ENCODE measurements at places on chromosomes 5 and 9.

DNA sequence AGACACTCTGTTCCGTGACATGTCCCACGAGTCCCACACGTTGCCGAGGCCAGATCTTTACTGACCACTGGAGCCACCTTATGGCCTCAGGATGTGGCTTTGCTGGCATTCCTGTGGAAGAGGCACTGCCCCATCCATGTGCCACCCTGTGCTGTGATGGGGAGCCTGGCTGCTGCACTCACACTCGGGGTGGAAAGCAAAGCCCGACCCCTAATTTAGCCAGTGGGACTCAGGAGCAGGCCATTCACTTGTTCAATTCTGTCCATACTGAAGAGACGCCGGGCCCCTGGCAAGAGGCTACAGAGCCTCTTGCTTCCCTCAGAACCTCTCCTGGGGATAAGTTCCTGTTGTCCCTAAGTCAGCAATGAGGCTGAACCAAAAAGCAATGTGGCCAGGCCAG is 18.6 kb upstream of the CEP72 start:
- DNase-seq, result no peak

DNA sequence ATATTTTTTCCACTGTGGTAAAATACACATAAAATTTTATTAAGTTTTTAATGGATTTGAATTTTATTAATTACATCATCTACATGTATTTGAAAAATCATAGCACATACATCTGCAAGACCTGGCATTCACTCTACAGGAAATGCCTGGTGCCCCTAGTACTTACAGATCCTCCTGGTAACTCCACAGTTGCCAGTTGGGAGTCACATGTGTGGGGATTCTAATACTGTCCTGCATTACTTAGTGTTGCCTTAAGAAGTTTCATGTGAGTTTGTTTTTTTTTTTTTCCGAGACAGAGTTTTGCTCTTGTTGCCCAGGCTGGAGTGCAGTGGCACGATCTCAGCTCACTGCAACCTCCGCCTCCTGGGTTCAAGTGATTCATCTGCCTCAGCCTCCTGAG is 18.1 kb downstream of the KDM3B start:
- no peak for DNase-seq

DNA sequence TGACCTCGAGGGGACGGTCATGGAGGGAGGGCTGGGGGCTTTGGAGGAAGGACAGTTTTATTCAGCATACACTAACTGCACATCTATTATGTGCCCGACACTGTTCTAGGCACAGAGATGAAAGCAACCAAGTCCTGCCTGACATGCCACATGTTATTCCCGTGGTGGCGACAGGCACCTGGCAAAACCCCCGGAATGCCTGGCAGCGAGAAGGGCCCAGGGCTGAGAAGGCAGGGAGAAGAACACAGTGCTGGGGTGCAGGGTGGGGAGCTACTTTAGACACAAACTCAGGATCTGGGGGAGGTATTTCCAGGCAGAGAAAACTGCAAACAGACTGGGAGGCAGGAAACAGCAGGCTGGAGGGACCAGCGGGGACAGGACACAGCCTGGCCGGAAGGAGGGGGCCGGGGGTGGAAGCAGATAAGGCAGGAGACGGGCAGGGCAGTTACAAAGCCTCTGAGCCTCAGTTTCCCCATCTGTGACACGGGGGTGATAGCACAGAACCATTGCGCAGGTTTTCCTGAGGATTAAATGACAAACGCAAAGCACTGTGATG is 77.7 kb downstream of the STK10 start:
- no peak for DNase-seq

GRCh38 chr5:58458141-58458742 is 1.6 kb downstream of the PLK2 start:
- DNase-seq, result no peak

GRCh38 chr9:82423700-82424099 is 435.1 kb downstream of the SPATA31D1 start:
- DNase-seq, result no peak

DNA sequence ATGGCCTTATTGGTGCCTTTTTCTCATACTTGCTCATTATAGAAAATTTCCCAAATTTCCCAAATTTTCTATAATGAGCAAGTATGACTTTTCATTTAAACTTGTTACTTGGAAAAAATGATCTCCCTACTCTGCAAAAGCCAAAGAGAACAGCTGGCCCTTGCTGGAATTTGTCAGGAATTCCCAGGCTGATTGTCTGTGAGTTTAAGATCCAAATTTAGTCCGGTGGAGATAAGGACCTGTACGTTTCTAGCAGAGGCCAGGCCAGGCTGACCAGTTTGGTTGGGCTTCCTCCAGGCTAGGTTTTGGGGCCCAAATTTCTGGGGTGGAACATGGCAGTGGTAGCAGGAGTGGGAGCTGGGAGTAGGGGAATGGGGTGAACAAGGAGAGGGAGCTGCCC is 51.9 kb downstream of the NEURL1B start:
- no peak for DNase-seq

DNA sequence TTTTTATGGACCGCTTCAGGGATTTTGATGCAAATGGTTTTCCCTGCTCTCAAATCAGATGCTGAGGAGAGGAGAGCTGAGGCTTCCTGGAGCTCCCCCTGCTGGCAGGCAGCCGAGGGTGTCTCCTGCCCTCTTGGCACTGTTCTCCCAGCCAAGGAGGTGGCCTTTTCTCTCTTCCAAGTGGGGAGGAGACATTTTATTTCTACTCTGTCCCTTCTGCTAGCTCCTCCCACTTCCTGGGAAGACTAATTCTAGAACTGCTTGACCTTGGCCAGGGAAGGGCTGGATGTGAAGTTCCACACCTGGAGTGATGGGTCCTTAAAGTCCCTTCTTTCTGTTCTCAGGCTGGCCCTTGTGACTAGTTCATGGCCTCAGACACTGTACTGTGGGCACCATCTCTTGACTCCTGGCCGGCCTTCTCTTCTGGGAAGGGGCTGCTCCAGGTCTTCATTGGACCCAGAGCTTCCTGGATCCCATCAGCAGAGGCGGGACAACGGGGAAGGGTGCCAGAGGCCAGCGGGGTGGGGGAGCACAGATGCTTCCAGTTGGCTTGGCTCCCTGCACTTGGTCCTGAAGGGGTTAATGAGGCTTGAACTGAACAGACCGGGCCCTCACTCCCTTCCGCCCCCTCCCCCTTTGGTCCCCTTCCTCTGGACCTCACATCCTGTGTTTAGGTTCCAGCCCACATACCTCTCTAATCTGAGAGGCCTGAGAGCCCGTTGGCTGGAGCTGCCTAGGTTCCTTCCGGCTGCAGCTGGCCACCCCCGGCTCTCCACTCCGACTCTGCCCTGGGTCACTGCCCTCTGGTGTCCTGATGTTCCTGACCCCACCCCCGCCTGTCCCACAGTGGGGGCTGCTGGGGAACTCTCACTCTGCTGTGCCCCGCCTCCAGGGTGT is 32.1 kb downstream of the PTPA start:
- peak; percentile 53 for DNase-seq

- DNase-seq, result no peak
Observed at GRCh38 chr5:61906820-61907219, 399.2 kb upstream of the KIF2A start.

GRCh38 chr9:36437790-36438189 is 37.7 kb upstream of the RNF38 start:
- DNase-seq, result no peak

DNA sequence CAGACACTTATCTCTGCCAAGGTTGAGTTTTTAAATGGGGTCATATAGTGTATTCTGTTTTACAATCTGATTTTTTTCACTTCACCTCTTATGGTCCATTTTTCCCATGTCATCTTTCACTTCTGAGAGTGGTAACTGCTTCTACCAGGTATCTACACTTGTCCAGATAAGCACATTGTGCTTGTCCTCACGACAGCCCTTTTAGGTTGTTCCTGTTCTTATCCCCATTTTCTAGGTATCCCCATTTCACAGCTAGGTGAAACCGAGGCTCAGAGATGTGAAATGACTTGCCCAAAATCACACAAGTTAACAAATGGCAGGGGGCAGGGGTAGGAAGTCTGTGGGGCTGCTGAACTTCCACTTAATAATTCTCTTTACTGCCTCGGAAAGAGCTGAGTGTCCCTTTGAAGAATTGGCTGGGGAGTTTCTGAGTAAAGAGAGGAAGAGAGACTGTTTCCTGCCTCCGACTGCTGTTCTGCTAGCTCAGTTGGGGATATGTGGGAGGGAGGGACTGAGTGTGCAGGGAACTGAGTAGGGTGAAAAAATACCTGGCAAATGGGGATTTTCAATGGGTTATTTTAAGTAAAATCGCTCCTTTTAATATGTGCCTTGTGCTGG is 255.4 kb downstream of the GRIA1 start:
- DNase-seq, result no peak

DNA sequence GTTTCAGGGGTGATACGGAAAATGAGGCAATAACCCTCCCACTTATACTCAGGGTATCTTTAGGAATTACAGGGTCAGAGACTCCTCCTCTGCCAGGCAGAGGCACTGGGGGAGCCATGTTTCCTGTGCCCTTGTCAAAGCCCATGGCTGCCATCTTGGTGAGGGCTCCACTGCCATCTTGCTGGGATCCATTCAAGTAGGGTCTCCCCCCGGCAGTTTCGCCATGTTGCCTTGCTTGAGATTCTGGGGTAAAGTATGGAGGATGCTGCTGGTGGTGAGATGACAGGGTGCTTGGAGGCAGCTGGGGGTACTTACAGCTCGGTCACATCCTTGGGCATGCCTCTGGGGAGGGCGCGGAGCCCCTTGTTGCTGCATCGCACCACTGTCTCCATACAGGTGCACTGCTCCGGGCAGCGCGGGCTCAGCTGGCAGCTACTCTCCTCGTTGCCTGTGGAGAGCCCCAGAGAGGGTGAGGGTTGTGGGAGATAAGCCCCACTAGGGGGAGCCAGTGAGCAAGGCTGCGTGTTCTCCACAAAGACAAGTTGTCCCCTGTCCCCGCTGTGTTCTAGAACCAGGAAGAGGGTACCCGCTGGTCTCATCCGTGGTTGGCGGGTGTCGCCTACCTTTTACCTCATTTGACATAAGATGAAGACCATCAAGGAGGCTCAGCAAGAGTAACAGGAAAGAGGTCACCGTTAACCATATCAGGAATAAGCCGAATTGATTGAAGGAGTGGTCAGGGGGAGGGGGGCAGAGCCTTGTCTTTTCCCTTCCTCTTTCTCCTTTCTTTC is 169.0 kb upstream of the PANK3 start:
- DNase-seq, result no peak

GRCh38 chr5:10534561-10535530 is 29.0 kb upstream of the ANKRD33B start:
- no peak for DNase-seq

- DNase-seq, result no peak
Observed at GRCh38 chr5:150640311-150641005, at the start of gene SYNPO. SYNPO (plus strand) TSS chr5:150640660; CDS start chr5:150648276, 7,616 bp downstream.

DNA sequence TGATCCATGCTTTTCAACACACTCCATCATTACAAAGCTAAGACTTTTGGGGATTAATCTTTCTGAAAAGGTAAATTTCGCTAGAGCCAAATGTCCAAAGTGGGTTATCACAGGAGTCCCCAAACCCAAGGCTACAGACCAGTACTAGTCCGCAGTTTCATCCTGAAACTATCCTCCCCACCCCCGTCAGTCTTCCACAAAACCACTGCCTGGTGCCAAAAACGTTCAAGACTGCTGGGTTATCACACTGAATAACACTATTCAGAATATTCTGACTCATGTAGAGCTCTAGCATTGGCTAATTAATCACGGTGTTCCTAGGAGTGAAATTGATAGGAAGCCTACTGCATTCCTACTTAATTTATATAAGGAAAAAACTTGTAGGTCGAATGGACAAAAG is 24.7 kb downstream of the ERP44 start:
- no peak for DNase-seq

GRCh38 chr5:99045871-99046270 is 117.1 kb upstream of the CHD1 start:
- DNase-seq, result no peak

DNA sequence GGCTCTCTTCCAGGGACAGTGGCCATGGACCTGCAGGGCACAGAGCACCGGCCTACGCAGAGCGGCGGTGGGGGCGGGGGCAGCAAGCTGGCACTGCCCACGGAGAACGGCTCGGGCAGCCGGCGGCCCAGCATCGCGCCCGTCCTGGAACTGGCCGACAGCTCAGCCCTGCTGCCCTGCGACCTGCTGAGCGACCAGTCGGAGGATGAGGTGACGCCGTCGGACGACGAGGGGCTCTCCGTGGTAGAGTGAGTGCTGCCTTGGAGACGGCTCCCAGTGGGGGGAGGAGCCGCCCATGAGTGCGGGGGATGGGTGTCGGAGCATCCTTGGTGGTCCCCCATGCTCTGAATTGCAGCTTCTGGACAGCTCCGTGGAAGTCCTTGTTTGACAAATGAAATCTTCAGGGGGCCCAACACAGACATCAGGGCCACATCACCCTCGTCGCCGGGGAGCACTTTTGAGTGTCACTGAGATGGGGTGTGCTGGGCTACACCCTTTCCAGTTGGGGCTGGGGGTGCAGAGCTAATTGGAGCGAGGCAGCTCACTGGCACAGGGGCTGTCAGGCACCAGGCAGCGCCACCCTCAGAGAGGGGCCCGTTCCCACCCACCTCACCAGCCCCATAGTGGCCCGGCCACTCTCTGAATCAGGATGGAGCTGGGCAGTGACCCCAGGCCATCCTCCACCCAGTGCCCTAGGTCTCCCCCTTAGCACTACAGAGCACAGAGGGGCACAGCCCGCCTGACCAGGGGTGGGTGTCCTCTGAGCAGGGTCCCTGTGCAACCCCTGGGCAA is 70.9 kb downstream of the KCNT1 start:
- DNase-seq, result no peak

DNA sequence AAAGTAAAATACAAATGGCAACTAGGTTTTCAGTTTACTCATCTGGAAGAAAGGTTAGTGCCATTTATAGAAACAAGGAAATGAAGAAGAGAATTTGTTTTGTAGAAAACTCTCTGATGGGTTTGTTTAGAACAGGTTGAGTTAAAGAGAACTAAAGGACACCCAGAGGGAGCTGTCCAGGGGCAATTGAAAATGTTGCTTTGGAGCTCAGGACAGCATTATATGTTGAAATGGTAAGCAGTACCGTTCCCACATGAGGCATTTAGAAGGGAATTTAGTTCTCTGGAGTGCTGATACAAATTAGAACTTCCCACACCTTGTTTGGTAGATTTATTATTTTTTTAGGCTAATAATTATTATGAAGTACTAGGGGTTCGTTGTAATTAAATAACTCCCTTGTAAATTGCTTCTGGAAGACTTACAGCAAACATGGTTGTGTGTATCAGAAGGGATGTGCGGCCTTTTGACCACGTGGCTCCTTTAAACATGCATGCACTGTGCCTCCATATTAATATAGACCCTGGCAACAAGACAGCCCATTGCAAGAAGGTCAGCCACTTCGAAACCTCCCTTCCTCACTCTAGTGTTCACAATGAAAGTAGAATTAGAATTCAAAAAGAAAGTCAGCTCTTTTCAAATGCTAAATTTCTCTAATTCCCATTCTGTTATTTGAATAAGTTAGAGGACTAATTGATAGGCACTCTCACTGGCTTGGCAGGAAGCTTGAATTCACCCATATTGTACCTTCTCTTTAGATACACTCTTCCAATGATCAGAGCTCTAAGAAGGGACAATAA is 71.7 kb downstream of the ZNF462 start:
- DNase-seq, result no peak

GRCh38 chr9:114244570-114244969 is 78.3 kb upstream of the ORM1 start:
- no peak for DNase-seq

- no peak for DNase-seq
Observed at GRCh38 chr5:135243556-135244285, 155.3 kb downstream of the MACROH2A1 start.

- DNase-seq, result no peak
Observed at GRCh38 chr9:114051281-114051680, 26.8 kb downstream of the AMBP start.
